NCI-H1105 treated with DMSO at 0.1 percent for 48 hours (cell line): ENCODE measurements at places on chromosomes 2 and 18.

GRCh38 chr2:47094511-47095142 lies 60.5 kb downstream of the STPG4 start:
- no peak for DNase-seq

- DNase-seq, result no peak
These were observed 76.1 kb upstream of the CCDC85A start for GRCh38 chr2:56107502-56108220.

DNA sequence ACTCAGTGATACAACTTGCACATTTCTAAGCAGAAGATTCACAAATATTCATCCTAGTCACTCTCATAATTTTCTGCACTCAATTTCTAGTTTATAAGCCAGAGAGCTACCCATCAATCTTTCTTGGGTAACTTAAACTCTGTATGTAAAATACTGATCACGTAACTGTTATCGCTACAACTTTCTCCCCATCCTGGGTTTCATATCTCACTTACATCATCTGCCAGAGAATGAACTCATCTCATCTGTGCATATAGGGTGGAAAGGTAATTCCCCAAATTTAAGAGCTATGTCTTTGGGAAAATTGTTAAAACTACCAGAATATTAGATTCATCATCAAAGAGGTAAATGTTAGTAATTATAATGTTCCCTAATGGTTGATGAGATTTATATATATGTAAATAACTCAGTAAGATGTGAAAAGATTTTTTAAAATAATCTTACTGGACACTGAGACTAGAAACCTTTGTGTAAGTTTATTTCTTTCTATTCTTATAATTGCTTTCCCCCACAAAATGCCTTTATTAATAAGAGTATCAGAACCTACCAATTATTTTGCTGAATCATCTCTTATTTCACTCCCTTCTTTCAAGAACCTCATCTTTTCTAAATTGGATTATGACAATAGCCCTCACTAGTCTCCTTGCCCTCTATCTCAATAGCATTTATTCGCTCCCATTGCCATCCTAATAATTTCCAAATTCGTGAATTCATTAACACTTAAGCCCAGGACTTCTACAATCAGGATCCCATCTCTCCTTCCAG lies 729.0 kb downstream of the EPHA4 start:
- no peak for DNase-seq

- no peak for DNase-seq
These were observed 3.1 kb upstream of the MSGN1 start for GRCh38 chr2:17813010-17813741.

DNA sequence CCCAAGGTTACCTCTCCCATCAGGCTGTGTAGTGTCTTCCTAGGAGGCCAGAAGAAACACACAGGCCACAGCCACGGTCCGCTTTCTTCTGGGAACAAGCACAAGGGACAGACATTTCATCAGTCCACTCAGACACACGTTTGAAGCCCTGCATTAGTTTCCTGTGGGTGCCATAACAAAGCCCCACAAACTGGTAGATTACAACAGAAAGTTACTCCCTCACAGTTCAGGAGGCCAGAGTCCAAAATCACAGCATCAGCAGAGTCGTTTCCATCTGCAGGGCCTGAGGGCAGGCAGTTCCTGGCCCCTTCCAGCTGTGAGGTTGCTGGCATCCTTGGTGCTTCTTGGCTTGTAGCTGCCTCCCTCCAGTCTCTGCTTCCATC lies 8.8 kb upstream of the PRLH start:
- DNase-seq, result no peak
